ENCODE measurements at places on chromosomes 1 and 21.

GRCh38 chr1:207321790-207322645 lies 540 bp downstream of the CD55 start:
- no peak for DNase-seq

DNA sequence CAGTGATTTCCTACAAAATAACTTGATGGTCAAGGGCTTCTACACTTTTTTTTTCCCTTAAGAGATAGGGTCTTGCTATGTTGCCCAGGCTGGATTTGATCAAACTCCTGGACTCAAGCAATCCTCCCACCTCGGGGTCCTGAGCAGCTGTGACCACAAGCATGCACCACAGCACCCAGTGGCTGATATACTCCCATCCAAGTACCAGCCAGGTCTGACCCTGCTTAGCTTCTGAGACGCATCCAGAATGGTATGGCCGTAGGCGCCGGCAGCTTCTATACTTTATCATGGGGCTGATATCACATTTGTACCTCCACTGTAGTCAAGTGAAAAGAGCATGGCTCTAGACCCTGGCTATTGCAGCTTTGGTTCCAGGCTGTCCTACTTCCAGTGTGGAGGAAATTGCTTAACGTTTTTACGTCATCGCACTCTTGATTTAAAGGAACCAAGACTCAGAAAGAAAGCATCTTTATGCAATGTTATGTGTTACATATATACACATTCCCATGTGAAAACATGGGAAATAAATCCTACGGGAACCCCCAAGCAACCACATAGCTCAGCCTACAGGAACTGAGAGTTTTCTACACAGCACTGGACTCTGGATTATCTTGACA lies 39.5 kb downstream of the PDPN start:
- DNase-seq: no peak

DNA sequence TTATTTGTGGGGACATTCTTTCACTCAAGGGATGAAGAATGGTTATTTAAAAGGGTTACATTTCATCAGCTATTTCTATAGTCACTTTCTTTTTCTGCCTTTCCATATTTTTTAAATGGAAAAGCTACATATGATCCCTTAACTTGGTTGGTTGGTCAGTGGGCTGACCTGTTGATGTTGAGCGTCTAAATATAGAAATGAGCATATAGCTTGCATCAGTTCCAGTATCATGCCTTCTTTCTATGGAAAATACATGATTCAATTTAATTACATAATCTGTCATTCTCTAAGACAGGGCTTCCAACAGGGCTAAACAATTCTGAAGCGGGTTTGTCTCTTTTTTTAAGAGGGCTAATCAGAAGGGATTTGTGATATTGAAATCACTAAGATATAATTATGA lies 40.6 kb downstream of the TYW3 start:
- no peak for DNase-seq

DNA sequence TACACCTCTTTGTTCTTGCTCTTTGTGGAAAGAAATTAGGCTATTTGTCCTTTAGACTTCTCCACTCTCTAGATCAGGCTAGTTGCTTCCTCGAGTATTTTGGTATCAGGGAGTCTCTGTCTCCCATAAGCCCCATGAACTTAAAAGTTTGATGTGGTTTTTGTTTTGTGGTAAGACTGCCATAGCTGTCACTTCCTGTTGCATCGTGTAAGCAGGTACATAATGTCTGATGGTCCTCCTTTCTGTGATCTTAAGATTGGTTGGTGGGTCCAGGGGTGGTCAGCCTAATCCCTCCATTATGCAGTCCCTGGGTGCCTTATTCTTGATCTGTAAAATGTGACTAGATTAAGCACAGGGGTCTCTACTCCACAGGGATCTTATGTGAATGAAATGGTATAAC lies 23.1 kb downstream of the CD53 start:
- DNase-seq: no peak

DNA sequence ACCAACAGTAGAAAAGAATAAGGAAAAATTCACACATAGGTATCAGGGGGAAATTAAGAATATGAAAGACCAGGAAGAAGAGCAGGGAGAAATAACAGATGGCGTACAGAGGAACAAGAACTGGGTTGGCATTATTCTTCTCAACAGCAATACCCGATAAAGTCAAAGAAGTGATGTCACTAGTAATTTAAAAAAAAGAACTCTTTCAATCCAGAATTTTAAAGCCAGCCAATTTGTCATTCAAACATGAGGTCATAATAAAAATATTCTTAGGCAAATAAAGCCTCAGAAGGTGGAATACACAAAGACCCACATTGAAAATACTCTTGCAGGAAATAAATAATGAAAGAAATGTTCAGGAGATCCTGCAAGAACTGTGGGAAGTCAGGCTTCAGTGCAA lies 8.8 kb downstream of the NCMAP start:
- DNase-seq: no peak

DNA sequence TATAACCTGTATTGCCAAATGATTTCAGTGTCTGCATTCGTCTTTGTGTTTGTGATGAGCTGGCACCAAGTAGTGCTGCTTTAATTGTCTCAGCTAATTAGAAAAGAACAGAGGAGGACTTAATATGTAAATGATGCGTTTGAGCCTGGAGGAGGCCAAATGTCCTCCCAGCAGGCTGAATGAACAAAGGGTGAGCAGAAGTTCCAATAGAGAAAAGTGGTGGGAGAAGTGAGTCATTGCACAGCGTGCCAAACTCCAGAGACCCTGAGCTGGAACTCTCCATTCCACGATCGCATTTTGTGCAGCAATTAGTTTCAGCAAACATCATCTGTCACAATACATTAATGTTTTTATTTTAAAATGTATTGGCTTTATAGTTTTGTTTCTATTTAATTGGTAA lies 17.9 kb downstream of the ETV3L start:
- DNase-seq: no peak

GRCh38 chr1:2271841-2272655 lies 43.9 kb downstream of the SKI start:
- no peak for DNase-seq

GRCh38 chr1:247406014-247406656 lies 9.8 kb upstream of the NLRP3 start:
- no peak for DNase-seq

- DNase-seq: no peak
These were observed 841.5 kb downstream of the KCNT2 start for GRCh38 chr1:195766709-195767108.

DNA sequence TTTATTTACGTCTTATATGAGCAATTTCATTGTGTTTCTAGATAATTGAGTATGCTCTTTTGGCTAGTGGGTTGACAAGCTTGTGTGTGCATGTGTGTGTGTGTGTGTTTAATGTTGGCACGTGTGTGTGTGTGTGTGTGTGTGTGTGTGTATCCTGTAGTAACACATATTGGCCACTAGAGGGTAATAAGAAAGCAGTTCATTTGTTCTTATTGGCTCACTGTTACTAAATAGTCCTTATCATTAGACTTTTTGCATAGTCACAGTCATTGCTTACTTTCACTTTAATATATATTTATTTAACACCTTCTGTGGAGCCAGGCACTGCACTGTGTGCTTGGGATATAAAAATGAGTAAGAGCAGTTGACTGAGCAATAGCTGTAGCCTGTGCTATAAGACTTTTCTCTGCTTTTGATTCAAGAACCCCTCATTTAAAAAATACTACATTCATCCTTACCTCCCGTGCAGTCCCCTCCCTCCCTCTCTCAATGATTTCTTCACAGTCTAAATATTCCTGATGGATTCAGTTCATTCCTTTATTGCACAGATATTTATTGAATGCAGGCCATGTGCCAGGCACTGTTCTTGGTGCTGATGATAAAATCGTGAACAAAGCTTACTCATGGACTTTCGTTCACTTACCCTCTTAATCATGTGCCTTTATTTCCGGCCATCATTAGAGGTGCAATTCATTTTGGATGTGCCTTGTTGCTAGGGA lies 96.7 kb downstream of the DYRK1A start:
- no peak for DNase-seq

DNA sequence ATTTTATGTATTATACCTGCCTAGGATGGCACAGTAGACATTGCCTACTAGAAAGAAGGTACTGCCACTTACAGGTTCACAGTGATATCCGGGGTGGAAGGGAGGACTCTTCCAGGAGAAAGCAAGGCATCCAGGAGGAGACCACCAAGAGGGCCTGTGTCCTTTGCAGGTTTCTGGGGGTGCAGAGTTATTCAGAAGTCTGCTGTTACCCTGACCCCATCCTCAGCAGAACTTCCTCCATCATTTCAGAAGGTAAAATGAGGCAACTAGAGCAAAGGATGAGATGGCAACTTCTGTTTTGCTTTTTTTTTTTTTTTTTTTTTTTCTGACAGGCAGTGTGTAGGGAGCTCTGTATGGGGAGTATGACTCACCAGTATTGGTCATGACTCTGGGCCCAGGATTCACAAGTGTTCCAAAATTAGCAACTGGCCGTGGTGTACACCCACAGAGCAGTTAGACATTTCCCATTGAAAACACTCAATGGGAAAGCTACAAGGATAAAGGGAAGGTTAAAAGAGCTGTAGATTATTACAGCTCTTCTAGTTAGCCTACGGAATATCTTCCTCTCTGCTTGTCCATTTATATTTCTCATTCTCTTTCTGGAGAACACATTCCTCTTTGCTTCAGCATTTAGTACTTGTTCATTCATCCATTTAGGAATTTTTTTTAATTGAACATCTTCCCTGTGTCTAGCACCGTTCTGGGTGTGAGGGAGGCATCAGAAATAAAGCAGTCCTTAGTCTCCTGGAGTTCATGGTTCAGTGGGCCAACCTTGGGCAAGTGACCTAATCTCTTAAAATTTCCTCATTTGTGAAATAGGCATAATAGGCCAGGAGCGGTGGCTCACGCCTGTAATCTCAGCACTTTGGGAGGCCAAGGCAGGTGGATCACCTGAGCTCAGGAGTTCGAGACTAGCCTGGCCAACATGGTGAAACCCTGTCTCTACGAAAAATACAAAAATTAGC lies 50.5 kb upstream of the PPP2R5A start:
- peak; percentile 30 for DNase-seq

GRCh38 chr1:43814401-43814800 lies 107.1 kb downstream of the ST3GAL3 start:
- no peak for DNase-seq

GRCh38 chr1:36177589-36178431 lies 21.9 kb downstream of the MAP7D1 start:
- DNase-seq: no peak

DNA sequence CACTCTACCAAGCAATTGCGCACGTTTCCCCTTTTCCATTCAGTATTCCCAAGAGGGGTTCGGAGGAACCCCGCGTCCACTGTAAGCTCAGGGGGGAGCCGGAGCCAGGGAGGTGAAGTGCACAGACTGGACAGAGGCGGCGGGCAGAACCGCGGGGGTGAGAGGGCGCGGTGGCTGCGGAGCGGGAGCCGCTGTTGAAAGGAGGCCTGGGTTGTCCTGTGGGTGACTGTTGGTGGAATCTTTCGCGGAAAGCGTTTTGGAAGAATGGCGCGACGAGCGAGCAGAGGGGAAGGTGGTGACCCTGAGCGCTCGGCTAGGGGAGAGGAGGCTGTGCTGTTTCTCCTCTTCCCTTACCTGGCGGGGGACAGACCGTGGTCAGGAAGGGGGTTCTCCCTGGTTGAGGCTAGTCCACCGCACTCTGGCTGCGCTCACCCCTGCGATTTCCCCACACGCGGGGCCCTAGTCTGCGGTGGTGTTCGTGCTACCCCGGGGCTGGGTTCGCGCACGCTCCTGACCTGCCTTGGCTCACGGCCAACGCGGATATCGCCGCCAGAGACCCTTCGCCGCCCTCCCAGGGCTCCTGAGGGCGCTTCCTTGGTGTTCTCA lies 92.8 kb downstream of the PRKAB2 start:
- DNase-seq: no peak

DNA sequence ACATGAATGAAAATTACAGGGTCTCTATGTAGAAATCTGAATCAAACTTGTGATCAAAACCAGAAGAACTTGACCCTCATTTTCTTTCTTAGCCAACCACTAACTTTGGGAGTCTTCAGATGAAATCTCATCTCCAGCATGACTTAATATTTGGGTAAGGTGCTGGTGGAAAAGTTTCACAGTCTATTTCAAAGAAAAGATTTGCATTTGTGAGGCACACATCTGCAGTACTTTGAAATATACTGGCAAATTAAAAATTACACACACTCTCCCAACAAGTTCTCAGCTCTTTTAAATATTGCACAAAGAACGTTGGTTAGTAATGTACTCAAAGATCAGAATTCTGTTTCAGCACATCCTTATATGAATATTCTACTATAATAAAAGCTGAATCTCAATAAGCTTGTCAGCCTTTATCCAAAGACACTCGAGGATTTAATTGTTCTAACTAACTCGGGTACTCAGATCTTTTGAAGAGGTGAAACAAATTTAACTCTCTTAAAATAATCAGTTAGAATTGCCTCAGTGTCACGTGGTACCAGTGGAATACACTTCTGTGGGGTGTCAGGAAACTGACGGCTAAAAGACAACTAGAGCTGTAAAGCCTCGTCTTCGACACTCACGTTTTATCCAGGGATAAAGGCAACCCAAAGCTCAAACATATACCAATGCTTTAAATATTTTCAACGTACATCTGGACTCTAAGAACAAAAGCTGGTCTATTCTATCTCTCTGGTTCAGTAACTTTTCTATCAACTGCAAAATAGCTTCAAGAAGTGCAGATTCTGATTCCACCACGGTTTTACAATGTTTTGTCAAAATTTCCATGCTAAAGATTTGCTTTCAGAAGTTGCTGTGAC lies 19.0 kb downstream of the SAMSN1 start:
- no peak for DNase-seq

GRCh38 chr1:246679794-246680177 lies 44.4 kb upstream of the SCCPDH start:
- DNase-seq: no peak

DNA sequence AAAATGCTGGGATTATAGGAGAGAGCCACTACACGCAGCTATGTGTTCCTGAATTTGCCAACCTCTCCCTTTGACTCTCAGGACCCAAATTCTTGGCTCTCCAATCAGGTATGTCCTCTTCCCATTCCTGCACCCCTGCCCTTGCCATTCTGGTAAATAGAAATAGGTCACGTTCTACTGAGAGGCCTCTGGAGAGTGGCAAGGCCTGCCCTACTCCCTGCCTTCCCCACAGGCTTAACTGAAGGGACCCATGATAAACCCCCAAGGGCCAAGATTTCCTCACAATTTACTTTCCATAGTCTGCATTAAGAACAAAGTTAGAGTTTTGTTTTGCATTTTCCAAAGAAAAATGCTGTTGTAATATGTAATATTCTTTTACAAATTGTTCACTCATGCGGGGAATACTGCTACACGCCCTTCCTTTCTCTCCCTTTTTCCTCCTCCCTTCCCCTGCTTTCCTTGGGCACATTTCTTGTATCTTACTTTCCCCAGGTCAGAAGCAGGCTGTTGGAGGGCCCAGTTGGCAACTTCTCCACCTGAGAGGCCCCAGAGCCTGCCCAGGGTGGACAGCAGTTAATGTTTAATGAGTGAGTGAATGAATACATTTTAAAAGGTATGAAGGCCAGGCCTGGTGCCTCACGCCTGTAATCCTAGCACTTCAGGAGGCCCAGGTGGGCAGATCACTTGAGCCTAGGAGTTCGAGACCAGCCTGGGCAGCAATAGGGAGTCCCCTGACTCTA lies 33.9 kb upstream of the PUM1 start:
- no peak for DNase-seq
